ENCODE measurements at places on chromosomes 1 and 21.

DNA sequence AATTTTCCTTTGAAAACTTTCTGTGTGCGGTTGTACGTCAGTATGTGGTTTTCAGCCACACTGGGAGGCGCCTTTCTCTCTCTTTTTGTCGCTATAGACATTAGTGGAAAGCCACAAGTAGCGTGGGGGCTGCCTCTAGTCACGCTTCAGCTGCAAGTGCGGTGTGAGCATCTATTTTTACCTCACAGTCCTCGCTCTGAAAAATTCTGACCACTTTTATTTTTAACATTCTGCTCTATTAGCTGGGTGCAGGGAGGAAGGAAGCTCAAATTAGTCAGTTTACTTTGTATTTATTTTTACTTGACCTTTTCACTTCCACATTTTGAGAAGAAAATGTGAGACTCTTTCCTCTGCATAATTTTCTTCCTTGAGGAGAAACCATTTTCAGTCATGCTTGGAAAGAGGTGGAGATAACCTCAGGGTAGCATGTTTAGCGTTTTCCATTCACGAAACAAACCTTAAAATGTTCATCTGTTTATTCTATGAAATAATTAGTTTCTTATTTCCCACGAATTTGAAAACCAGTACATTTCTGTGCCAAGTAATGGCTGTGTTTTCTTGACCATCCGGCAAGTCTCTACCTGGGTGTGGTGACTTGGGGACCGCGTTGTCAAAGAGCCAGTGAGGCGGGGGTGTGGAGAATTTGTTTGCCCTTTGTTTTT is 35.6 kb downstream of the ADARB1 start:
- no peak for DNase-seq

DNA sequence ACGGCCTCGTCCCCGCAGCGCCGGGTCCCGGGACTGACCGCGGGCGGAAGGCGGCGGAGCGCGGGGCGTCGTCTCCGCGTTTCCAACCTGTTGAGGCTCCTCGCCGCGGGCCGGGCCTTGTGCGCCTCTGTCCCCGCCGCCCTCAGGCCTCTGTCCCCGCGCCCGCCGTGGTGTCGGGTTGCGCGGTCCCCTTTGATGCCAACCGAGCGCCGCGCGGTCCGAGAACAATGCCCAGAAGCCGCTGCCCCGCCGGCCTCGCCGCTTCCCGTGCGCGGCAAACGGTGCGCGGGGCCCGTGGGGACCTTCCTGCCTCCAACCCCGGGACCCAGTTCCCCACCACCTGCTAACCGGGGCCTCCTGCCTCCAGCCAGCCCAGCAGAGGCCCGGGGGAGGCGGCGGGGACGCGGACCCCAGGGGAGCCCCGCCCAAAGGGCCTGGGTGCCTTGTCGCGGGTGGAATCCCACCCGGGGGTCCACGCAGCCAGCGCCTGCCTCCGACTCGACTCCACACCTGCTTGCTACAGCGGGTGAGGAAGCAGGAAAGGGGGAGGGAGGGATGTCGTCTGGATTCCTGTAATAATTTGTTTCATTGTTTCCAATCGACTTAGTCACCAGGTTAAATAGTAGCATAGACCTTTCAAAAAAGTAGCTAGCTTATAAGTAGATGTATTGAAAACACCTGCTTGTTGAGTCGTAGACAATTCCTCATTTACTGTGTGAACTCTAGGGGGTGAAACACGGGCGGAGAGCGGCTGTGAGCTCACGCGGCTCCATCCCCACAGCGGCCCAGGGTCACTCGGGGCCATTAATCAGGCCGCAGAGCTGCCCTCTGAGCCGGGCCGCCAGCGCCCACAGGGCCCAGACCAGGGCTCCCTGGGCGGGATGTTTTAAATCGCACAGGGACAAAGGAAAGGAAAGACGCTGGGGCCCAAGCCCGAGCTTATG is 1.1 kb downstream of the COL18A1 start:
- no peak for DNase-seq

GRCh38 chr1:30475966-30476365 is 247.4 kb downstream of the MATN1 start:
- DNase-seq: no peak

GRCh38 chr1:201766131-201766866 is 62.7 kb upstream of the IPO9 start:
- DNase-seq: peak; percentile 99

- peak; percentile 63 for DNase-seq
These were observed 44.2 kb downstream of the PTPRU start for GRCh38 chr1:29280409-29281131.
